ENCODE measurements at places on chromosomes 4 and X. TPM values are rescaled to one million over a fixed set of nuclear protein-coding genes. Genes with fewer than 3 reads are reported as not detected.

DNA sequence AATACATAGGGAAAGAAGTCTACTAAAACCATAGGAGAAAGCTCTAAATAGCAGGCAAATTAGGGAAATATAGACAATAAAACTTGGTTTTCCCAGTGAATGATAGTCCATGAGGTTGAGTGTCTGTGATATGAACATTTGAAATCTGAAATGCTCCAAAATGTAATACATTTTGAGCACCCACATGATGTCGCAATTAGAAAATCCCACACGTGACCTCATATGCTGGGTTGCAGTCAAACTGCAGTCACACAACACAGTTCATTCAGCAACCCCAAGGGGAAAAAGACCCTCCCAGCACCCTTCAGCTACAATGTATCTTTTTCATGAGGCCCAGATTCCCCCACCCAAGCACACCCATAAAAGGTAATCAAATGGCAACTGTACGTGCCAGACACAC, 155.6 kb downstream of the BTC start:
- DNase-seq, result no peak

DNA sequence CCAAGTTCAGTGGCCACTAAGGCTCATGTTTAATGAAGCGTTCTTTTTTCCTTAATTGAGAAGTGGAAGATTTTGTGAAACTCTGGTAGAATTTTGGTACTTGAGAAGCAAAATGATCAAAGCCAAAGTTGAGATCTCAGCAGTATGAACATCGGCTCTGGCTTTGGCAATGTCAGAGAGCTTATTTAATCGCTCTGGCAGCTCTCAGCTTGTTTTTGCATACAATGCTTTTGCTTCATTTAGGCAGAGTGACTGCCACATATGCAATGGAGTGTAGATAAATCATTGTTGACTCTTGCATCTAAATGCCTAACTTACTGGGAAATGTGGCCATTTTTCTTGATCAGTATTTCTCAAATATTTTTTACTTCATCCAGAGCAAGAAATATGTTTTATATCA, 135.7 kb downstream of the AASDH start:
- DNase-seq, result no peak

- no peak for DNase-seq
These were observed 115.6 kb downstream of the FHIP1A start for GRCh38 chr4:151524610-151525009.

DNA sequence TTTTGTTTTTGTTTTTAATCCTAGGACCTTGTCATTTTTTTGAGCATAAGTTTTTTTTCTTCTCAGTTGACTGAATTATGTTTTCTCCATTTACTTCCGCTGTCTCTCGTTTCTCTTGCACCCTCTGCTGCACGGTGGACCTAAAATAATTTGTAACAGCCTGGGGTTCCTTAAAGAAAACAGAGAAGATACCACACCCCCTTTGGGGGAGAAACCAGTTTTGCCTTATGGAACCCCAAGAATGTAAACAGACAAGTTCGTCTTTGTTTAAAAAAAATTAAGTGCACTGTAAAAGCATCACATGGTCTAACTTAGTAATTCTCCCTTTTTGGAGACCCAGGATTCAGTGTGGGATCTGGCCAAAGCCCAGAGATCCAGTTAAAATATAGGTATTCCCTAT, 32.8 kb upstream of the MAGEA4 start:
- no peak for DNase-seq

GRCh38 chr4:26531491-26532116, 41.3 kb upstream of the CCKAR start:
- no peak for DNase-seq

DNA sequence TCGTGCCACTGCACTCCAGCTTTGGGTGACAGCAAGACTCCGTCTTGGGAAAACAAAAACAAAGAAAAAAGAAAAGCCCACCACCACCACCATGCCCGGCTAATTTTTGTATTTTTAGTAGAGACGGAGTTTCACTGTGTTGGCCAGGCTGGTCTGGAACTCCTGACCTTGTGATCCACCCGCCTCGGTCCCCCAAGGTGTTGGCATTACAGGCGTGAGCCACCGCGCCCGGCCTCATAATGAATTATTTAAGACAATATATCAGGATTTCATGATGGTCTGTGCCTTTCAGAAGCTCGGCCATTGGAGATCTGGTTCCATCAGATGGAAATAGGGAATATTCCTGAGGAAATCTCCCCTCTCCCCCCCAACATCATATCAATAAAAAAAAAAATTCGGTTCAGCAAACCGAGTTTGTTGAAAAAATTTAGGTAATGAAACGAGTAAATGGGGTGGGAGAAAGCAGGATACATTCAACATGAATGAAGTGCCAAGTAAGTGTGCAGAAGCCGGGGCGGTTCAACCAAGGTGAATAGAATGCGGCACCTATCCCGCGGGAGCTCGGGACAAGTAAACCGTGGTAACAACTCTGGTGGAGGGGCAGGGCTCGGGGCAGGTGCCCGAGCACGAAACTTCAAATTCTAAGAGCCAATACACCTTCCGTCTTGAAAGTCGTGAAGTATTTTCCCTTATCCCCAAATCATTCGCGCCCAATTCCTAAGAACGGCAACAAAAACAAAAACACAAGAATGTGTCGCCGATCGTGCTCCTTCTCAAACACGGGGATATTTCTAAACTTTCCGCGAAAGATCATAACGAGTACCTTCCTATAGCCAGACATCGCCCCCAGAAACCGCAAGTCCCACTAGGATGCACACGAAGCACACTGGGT, 773 bp upstream of the TXLNG start:
- DNase-seq, result no peak

The NPY2R gene
- total RNA-seq, result not detected

DNA sequence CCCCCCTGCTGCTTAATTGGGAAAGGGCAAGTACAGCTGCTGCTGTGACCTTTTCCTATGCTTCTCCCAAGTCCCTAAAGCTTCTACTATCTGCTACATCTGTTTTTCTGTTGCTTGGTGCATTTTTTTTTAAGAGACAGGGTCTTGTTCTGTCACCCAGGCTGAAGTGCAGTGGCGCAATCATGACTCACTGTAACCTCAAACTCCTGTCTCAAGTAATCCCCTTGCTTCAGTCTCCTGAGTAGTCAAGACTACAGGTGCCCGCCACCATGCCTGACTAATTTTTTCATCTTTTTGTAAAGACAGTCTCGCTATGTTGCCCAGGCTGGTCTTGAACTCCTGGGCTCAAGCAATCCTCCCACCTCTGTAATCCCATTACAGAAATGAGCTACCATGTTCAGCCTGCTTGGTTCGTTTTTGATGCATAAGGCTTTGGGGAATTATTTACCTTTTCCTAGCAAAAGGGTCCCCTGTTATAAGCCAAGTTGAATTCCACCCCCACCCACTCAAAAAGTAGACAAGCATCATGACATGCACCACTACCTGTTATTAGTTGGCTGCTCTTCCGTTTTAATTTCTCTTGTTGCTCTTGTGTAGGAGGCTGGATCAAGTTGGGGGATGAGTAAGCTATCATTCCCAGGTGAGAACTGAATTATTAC, 39.6 kb downstream of the DGKK start:
- DNase-seq, result no peak

DNA sequence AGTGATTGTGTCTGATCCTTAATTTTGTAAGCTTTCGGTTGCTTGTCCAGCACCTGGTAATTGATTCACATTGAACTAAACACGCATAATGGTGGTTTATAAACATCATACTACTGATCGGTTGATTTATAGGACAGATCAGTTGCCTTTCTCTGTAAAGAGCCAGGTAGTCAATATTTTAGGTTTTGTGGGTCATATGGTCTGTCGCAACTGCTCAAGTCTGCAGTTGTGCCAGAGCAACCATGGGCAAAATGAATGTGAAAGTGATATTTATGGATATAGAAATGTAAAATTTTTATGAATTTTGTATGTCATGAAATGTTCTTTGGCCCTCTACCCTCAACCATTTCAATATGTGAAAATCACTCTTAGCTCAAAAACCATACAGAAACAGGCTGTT, 8.9 kb downstream of the JADE1 start:
- no peak for DNase-seq

- no peak for DNase-seq
These were observed 50.0 kb upstream of the TRIM2 start for GRCh38 chr4:153154007-153154975.

The DCAF8L1 gene
- total RNA-seq, result not detected

The POF1B gene
- total RNA-seq, result 0.73 TPM

The PSMD10 gene
- total RNA-seq, result 84.7 TPM

DNA sequence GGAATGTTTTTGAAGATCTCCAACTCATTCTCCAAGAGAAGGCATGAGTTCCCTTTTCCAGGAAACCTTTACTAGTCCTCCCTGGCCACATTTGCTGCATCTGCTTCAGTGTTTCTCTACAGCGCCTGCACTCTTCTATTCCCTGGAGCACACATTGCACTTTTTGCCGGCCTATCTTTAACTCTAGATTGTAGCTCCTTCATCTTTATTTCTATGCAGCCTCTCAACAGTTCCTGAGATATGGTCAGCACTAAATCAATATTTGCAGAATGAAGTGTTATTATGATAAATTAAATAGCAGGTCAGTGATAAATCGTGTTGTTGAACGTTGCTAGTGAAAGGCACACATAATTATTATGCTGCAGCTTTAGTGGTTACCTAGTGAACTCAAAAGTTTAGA, 88.3 kb downstream of the VCX3A start:
- no peak for DNase-seq

The RHOXF2B gene
- total RNA-seq, result not detected

DNA sequence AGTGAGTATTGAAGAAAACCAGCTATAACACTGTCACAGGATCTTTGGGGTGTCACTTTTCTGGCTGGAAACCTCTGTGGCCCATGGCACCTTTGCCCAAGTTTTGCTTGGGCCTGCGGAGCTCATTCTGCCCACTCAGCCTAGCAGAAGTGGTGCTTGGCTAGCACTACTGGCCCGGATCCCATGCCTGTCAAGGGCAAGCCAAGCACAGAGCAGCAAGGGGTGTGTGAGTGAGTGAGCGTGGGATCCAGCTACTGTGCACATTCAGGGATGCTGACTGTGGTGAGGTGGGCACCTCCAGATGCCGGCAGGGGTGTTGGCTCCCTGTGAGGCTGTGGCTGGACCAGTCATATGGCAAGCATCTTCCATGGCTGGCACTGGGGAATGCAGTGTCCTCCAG, 55.4 kb upstream of the RASGEF1B start:
- no peak for DNase-seq

The ANAPC4 gene
- total RNA-seq, result 48.4 TPM

DNA sequence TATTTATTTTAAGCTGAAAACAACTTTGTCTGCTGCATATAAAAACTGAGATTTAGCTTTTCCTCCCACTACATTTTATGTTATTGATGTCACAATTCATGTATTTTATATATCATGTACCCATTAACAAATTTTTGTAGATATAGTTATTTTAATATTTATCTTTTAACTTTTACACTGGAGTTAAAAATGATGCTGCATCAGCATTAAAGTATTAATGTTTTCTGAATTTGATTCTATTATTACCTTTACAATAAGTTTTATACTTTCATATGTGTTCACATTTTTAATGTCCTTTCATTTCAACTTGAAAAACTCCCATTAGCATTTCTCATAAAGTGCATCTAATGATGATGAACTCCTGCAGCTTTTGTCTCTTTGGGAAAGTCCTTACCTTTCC, 72.2 kb downstream of the CWH43 start:
- DNase-seq, result no peak

DNA sequence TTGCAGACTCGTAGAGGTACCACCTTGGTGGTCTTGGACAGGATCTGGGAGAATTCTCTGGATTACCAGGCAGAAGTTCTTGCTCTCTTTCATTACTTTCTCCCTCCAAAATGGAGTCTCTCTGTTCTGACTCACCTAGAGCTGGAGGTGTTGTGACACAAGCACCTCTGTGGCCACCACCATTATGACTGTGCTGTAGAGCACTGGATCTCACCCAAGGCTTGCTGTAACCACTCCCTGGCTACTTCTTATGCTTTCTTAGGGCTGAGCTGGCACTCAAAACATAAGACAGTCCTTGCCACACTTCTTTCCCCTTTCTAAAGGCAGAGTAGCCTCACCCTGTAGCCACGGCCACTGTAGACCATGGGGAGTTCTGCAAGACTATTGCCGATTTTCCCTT, 296.6 kb upstream of the DIPK2B start:
- no peak for DNase-seq

DNA sequence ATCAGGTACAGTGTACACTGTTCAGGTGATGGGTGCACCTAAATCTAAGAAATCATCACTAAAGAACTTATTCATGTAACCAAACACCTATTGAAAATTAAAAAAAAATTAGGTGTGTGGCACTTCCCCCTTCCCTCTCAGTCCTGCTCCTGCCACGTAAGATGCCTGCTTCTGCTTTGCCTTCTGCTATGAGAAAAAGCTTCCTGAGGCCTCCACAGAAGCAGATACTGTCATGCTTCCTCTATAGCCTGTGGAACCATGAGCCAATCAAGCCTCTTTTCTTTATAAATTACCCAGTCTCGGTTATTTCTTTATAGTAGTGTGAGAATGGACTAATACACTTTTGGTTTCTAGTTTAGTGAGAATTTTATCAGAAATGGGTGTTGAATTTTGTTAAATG, 459.8 kb upstream of the DIPK2B start:
- no peak for DNase-seq

GRCh38 chrX:107565015-107565414, 63.3 kb upstream of the PRPS1 start:
- DNase-seq, result no peak
